ENCODE measurements at places on chromosomes 16 and 17.

DNA sequence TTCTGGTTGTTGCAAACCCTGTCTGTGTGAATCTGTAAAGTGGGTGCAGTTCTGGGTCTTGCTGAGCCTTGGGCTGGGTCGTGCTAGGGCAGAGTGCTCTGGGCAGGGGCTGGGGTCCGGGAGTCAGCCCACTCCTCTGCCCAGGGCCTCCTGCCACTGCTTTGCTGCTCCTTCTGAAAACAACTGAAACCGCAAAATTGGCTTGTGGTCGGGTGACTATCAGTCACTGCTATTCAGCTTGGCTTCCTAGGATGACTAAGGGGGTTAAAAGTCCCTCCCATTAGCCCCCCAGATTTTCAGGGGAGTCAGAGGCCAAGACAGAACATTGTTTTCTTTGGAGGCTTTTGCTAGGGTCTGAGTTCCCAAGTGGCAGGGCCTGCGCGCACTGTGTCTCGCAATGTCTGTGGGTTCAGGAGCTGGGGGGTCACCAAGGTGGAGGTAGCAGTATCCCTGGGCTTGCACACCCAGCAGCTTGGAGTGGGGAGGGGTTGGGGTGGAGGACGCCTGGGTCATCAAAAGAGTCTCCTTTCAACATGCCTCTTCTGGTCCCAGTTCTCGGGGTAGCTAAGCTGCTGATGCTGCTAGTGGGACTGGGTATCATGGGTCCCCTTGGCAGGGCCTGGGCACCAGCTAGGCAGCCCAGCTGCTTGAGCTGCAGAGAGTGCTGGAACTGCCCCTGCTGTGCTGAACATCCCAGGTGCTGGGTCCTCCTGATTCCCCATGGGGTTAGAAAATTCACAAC lies 13.5 kb upstream of the TBX21 start:
- peak; percentile 74 for DNase-seq

- DNase-seq: no peak
Observed at GRCh38 chr16:89319886-89320781, 102.6 kb downstream of the ZNF778 start.

DNA sequence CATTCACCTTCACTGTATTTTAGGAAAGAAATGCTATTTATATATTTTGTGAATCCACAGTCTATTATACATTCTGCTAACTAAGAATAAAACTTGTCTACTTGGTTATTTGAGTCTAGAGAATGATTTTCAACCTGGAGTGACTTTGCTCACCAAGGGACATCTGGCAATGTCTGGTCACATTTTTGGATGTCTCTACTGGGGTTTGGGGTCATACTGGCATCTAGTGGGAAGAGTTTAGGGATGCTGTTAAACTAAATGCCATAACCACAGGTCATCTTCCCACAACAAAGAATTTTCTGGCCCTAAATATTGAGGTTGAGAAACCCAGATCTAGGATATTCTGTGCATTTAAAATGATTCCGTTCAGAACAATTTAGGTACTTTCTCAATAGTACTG lies 26.0 kb downstream of the KCNJ16 start:
- DNase-seq: no peak

DNA sequence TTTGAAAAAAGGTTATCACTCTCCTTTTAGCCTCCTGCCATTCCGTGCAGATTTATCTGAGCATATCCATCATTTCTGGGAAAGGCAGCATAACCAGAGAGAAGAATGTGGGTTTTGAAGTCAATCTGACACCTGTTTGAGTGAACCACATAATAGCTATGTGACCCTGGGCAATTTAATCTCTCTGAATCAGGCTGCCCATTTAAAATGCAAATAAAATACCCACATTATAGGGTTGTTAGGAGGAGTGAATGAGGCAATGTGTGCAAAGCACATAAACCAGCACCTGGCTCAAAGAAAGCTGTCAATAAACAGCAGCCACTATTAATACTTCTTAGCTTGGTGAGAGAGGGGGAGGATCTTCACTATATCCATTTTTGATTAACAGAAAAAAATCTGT lies 88.0 kb downstream of the CACNG1 start:
- no peak for DNase-seq

DNA sequence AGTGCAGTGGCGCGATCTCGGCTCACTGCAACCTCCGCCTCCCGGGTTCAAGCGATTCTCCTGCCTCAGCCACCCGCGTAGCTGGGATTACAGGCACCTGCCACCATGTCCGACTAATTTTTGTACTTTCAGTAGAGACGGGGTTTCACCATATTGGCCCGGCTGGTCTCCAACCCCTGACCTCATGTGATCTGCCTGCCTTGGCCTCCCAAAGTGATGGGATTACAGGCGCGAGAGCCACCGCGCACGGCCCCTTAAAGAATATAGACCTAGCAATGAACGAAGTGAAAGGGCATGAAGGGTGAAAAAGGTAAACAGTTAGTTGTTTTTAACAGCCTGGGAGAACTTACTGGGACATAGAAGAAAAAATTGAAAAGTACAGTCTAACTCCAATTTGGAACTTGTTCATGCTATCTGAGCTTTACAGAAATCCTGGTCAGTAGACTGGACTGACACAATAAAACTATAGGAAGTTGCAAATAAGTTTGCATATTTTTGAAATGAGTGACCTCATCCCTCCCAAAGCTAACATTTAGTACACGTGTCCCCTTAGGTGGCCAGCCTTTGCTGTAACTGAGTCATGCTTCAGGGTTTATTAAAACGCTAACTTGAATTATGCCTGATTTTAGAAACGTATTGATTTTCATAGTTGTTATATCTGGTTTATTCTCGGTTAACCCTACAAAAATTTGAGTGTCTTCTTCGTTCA lies 1.8 kb downstream of the COG1 start:
- no peak for DNase-seq

GRCh38 chr16:56450986-56451752 lies at the start of the genes NUDT21 and OGFOD1:
NUDT21 (minus strand) TSS chr16:56451332; CDS start chr16:56451202, 130 bp downstream.
OGFOD1 (plus strand) TSS chr16:56451554; CDS start chr16:56451613, 59 bp downstream.
- peak; percentile 96 for DNase-seq

GRCh38 chr17:82893779-82894178 lies 54.0 kb upstream of the ZNF750 start:
- DNase-seq: no peak

DNA sequence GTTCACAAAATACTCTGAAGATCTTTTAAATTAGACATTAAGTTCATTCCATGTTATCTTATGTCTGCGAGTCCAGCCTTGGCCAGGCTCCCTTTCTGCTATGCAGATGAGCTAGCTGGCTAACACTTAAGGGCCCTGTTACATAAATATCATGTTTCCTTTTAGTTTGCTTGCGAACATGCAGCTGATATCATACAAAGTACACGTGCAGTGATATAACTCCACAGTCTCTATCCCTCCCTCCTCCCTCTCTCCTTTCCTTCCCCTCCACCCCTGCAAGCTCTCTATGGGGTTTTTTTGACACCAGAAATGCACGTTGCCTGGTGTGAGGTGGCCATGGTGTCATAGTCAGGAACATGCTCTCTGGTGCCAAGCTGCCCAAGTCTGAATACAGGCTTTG lies 46.1 kb downstream of the ARHGAP17 start:
- DNase-seq: no peak

DNA sequence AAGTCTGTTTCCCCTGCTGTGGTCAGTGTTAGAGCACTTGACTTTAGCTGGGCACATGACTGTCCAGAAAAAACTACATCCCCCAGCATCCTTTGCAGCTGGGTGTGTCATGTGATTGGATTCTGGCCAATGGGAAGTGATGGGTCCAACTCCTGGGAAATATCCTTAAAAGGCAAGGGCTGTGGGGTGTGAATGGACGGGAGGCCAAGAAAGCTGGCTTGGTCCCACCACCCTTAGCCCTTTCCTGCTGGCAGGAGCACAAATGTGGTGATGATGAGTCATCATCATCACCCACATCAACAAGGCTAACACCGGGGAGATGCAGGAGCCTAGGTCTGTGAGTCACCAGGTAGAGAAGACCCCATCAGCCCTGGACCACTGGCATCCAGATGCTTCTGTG lies 341.7 kb downstream of the C16orf95 start:
- no peak for DNase-seq

DNA sequence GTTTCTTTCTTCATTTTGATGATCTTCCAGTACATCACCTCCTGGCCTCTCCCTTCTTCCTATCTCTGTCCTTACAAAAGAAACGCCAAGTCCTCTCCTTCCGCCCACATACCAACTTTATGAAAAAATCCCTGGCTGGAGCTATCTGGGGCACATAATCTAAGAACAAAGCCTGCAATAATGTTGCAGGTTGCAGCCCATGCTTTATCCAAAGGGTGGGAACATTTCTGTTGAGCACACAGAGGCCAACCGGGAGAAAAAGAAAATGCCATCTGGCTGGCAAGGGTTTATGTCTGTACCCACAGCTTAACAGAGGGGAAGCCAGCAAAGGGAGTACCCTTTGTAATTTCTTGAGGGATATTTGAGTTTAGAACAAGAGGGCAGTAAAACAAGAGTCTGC lies 409.6 kb downstream of the SOX9 start:
- no peak for DNase-seq

DNA sequence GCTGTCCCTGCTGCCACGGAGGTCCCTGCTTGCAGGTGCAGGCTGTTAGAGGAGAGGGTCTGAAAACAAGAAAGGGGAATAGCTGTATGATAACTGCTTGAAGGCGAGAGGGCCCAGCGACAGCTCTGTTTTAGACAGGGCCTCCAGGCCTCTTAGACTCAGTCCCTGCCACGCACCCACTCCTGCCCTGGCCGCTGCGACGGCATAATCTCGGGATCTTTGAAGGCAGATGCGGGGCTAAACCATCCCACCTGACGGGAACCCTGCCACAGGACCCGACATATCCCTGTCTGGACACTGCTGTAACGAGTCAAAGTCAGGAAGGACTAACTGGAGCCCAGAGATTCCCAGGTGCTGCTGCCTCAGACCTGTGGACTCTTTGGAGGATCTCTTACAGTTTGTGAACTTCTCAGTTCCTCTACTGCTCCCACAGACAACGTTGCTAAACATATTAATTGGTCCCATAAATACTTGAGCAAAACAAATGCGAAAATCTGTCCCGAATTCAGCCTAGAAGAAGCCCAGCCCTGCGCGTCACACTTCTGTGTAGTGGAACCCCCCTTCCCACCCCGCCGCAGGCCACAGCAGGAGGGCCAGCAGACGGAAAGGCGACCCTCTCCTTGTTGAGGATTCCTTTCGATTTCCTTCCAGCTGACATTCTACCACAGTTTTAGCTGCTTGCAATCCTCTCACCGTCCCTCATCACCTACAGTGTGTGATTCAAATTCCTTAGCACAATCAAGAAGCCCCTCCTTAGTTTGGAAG lies 998 bp upstream of the TMEM11 start:
- no peak for DNase-seq

DNA sequence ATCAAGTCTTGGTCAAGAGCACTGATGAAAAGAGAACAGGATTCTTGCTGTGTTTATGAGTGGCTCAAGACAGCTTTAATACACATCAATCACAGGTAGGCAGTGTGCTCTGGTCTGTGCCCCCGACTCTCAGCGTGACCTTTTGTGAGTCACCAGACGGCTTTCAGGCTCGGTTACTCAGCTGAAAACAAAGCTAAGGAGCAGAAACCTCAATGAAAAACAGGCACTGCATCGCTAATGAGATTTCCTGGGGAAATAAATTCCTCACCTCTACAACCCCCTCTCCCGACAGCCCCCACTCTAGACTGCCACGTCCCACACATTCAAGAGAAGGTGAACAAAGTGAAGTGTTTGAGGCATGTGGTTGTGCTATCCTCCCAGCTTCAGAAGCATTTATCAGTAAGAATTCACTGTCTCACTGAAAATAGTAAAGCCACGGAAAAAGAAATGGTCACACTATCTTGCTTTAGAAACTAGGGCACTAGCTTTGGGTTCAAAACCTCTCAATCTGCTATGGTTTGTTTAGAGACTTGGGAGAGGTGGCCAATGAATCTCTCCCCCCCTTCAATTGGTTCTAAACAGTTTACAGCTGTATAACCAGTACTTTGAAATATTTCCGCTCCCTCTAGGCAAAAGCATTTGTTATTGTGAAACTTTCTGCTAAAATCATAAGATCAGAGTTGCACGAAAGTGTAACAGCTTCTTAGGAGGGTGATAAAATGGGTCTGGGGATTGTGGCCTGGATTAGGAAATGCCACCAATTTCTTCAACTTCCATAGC lies 199.5 kb upstream of the PMFBP1 start:
- no peak for DNase-seq

DNA sequence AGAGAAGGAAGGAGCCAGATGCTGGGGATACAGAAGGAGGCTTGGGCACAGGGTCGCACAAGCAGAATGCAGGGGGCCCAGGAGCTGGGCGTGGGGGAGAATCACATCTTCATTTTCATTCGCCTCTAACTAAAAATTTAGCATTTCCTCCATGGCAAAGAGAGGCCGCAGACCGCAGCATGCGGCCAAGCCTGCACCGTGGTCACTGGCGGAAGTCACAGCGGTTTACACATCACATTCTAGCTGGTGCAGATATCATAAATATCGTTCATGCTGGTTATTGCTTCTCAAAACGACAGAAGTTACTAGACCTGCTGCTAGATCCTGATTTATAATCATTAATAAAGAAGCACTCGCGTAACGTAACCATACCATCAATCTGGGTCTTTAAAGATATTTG lies 162.0 kb downstream of the NTN1 start:
- DNase-seq: peak; percentile 12

- no peak for DNase-seq
Observed at GRCh38 chr17:27927781-27928180, 34.6 kb upstream of the LYRM9 start.

DNA sequence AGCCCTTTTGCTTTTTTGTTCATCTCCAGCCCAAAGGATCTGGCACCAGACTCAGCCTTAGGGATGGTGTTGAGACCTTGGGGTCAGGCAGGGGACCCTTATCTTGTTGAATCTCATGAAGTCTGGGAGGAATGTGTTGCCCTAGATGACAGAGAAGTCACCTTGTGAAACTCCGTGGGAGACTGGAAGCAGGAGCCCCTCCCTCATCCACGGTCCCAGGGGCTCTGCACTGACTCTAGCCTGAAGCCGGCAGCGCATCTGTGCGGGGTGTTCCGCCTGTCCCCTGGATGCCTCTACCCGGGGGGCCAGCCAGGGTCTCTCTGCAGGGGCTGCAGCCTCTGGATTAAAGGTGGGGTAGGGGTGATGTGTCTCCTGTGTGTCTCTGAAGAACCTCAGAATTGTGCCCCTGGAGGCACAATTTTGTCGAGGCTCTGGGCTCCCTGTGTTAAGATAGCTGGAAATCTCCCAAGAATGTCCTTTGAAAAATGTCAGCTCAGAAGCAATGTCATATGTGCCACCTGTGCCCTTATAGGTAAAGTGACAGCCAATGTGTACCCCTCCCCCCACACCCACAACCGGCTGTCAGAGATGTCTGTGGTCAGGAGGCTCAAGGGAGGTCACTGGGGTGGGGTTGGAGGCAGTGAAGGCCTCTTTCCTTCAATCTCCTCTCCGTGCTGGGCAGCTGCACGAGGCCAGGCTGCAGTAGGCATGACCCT lies 32.1 kb upstream of the CDC42EP4 start:
- DNase-seq: no peak

All from activated CD4-positive, alpha-beta T cell treated with anti-CD3 and anti-CD28 coated beads, Interleukin-2, amount 10 ng/mL, durations not matched to agents 7 days and 5 days (primary cell).